ENCODE measurements at places on chromosomes 3 and 15.
A peak's percentile ranks its signal among the peaks of the same experiment; 100 is the strongest.

GRCh38 chr15:27222479-27222878 is 251.5 kb downstream of the GABRG3 start:
- no peak for DNase-seq

- peak; percentile 6 for DNase-seq
Observed at GRCh38 chr3:124455891-124456290, 274.4 kb upstream of the UMPS start.

- peak; percentile 31 for DNase-seq
Observed at GRCh38 chr3:67109651-67110204, 111.6 kb downstream of the KBTBD8 start.

GRCh38 chr3:167989999-167990398 is 105.7 kb downstream of the GOLIM4 start:
- DNase-seq, result no peak

GRCh38 chr3:185656321-185656840 is 70.3 kb downstream of the SENP2 start:
- DNase-seq, result peak; percentile 93

DNA sequence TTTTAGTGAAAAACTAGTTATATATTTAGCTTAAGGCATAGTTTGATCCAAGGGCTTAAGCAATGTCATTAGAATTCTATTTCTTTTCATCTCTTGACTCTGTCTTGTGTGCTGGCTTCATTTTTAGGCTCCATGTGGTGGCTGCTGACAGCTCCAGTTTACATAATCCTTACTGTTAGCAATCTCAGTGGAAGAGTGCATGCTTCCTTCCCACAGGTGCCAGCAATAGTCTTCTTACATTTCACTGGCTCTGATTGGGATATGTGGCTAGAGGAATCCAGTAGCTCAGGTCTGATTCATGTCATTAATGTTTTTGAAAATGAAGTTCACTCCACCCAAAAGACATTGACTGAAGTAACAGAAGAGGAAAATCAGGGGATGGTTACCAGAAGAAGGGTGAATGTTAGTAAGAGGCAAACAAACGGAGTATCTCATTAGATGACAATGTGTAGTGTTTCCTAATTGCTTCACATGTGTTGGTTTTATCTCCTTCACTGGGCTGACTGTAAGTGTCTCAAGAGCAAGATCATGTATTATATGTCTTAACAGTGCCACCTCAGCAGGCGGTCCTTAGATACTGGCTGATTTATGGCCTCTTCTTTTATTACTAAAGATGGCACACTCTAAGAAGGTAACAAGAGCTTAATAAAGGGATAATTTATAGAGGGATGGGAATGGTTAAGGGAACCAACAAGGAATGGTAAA is 25.6 kb upstream of the TCF12 start:
- no peak for DNase-seq

DNA sequence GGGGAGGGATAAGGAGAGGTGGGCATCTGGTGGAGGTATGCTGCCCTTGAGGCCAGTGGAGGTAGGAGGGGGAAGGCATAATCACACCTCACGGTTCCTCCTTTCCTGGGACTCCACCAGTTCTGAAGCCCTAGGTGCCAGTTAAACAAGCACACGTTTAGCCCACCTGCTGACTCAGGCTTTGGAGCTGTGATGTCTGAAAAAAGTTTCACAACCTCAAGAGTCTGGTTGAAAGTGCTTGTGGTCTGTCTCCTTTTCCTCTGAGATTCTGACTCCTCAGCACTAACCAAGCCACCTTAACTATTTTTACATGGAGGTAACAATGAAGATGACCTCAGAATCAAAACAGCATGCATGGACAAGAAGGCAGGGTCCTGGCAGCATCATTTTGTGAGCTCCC is 23.0 kb downstream of the HPS3 start:
- DNase-seq, result peak; percentile 5

GRCh38 chr3:11610044-11610671 is 33.6 kb downstream of the VGLL4 start:
- no peak for DNase-seq

DNA sequence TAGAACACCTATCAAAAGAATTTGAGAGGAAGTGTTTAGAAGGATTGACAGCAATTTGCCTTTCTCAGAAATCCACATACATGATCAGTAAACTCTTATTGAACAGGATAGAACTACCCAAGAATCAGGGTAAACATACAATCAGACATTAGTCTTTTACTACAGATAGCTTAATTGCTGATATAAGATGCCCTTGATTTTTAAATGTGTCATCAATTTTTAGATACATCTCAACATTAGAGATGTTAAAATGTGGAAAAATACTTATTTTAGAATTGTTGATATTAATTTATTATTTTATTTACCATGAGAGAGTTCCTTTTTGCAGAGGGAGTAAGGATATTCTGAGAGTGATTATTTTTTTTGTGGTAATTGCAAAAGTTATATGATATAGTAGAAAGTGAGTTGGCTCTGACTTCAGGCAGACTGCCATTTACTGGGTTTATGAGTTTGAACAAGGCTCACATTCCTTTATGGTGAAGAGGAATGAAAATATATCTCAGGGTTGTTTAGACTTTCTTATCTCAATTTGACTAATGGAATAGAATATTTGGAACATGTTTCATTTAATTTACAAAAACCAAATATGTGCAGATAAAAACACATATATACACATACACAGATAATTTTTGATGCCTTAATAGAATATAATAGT is 302.8 kb upstream of the GOLIM4 start:
- peak; percentile 1 for DNase-seq

- DNase-seq, result no peak
Observed at GRCh38 chr15:57494581-57494980, 97.1 kb upstream of the MYZAP start.

GRCh38 chr3:2774481-2775249 is 335.5 kb downstream of the IL5RA start:
- no peak for DNase-seq

- no peak for DNase-seq
Observed at GRCh38 chr3:72238010-72238691, 453.2 kb upstream of the PROK2 start.

DNA sequence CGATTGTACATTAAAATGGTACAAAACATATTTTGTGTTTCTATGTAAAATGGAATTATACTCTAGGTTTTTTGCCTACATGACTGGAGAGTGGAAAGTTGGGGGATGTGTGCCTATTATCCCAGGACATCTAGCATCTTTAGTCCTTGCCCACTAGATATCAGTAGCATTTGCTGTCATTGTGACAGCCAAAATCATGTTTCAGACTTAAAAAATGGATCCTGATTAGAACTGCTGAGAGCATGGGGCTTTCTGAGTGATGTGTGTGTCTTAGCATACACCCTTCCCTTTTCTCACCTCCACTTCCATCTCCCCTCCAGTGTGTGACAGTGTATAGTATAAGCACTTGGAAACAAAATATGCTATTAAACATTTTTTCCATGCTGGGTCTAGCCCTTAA is 13.3 kb downstream of the ARMC8 start:
- DNase-seq, result no peak

Data from hepatic stellate cell (primary cell).